ENCODE measurements at places on chromosomes 11 and 22.
A peak's percentile ranks its signal among the peaks of the same experiment; 100 is the strongest.

- no peak for DNase-seq
These were observed 309.5 kb downstream of the C11orf87 start for GRCh38 chr11:109731451-109731850.

DNA sequence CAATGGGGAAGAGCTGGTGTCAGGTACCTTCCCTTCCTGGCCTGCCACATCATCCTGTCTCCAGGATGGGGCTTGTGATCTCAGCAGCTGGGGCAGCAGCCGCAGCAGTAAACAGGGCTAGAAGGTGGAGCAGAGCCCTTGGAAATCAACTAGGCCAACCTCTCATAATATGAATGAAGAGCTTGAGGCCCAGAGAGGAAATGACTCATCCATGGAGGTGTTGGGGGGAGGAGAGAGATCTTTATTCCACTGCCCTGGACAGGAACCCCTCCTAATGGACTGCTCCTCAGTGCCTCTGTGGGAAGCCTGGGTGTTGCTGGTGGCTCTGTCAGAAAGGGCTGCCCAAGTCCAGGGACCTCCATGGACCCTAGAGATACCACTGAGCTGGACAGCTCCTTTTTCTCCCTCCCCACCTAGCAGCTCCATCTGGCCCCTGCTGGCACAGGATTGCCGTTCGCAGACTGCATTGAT lies 111.8 kb downstream of the OSBP2 start:
- DNase-seq = no peak

DNA sequence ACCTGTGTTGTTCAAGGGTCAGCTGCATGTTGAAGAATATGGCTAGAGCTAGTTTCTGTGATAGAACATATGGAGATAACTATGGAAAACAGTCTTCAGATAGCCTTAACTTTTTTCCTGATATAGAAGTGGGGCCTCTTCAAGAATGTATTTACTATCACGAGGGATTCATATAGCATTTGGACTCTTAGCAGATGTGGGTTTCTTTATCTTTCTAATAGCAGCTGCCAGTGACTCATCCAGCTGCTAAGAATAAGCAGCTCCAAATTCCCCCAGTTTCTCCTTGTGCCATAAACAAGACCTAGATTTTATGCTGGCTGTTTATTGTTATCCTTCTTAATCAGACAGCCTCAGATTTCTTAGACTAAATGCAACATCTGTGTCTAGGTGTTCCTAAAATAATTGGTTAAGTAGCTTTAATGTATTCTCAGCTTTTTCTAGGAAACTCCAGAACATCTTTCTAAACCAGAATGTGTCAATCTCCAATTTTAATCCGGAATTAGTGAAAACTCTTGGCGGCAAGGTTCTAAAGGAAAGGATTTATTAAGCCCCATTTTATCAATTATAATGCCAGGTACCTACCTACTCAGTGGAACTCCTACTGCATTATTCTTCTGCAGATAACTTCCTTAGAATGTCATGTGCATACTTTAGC lies 119.8 kb downstream of the CSTPP1 start:
- DNase-seq = no peak

DNA sequence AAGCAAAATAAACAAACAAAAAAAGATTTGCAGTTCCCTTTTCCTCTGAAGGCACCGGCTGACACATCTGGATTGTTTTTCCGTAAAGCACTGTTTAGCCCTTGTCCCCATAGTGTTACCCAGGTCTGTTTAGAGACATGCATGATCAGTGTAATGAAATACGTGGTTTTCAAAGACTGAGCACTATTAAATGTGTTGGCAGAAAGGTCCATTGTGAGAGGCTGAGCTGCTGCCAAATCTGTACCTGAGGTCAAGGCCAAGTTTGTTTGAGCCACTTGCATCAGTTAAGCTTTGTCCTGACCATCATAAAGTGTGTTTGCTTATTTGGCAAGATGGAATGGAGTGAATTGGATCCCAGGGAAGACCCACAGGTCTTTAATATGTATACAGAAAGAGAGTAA lies 26.3 kb downstream of the CTR9 start:
- DNase-seq = no peak

DNA sequence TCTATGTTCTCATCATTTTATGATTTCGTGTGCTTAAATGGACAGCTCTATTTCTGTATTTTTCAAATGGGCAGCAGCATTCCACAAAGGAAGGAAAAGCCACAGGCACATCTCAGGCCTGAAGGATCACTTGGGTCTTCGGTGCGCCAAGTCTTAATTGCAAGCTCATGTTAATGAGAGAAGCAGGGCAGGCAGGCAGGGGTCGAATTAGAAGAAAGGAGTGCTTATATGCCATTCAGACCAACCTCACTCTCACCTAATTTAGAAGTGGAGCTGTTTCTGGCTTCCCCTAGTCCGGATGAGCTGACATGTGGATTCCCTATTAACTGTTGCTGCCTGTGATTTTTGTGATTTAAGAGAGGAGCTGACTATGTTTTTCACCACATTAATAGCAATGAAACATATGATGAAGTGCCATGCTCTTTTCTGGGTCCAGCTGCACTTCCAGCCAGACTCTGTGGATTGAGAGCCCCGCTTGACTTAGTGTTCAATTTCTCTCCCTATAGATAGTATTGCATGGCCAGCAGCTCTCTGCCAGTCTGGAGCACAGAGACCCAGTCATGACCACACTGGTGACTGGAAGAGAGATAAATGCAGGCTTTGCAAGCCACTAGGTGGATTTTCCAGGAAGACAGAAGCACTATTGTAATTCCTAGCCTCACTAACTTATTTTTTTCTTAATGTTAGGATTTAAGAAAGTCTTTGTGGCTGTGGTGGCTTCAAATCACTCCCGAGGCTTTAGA lies 373.9 kb upstream of the FAT3 start:
- no peak for DNase-seq

- DNase-seq = peak; percentile 13
These were observed 571 bp downstream of the FAR1 start for GRCh38 chr11:13668957-13669521.

DNA sequence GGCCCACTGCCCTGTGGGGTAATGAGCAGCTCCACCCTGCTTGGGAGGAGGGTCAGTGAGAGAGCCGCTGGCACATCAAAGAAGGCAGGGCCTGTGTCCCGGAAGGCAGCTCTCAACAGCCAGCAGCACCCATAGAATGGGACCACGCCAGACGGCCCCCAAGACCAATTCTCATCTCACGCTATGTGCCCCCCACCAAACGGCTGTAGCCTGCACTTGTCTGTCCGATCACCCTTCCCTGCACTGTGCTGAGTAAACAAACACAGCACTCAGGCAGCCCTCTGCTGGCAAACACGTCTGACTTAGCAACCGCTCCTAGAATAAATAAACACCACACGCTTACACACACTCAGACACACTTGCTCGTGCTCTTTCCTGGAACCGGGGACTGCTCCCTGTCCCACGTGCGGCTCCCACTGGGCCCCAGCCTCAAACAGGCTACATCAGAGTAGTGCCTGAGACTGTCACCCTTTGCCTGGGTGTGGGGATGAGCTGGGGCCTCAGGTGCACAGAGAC lies 53.2 kb upstream of the CDON start:
- no peak for DNase-seq

DNA sequence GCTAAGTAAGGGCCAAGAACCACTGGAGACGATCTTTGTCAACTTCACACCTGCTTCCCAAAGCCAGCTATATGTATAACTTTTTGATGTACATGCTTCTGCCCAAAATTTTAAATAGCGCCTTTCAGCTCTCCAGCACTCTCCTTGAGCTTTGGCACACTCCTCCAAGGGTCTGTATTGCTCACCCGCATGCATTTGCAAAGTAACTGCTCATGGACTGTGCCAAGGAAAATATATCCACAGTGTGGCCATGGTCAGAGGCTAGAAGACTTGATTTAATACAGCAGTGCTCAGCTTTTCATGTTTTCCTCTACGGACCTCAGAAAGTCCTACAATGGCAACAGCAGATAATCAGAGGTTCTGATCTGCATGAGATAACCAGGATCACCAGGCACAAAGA lies 550.1 kb downstream of the SOX6 start:
- DNase-seq = no peak

DNA sequence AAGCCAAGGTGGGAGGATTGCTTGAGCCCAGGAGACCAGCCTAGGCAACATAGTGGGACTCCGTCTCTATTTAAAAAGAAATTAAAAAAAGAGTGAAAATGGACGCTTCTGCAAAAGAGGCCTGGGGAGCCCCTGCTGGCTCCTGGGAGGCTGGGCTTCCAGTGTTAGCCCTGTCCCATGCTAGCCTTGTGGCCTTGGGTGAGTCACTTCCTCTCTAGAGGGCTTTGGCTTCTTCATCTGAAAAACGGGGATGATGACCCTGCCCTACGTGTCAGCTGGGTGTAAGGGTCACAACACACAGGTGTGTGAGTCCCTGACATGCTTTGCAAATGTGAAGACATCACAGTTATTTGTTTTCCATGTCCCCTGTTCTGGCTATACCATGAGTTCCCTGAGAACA lies 32.8 kb downstream of the FAM227A start:
- DNase-seq = no peak

DNA sequence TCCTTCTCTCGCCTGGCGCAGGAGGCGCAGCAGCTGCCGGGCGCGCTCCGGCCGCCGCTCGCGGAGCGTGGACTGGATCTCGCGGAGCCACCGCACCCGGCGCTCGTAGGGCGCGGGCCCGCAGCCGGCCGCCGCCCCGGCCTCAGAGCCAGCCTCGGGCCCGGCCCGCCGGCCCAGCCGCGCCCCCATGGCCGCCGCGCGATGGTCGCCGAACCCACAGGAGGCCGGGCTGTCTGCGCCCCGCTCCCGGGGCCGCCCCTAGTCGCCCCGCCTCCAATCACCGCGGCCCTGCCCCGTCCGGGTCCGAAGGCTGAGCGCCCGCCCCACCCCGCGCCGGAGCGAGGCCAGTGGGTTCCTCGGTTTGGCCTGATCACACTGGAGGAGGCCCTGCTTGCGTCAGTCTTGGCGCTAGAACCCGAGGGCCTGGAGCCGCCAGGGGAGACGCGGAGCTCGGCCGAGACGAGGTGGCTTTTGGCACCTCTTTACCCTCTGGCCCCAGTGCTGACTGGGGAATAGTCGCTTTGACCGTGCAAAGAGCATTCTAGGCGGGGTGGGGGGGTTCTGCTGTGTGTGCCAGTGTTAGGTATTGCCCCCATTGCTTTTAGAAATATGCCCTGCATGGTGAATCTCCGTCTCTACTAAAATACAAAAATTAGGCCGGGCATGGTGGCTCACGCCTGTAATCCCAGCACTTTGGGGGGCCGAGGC lies at the start of gene LRRC75B:
TSS of gene LRRC75B (minus strand) at position 223 of the 708 bp plus-strand sequence. CDS start at position 189, 34 bp downstream.
- peak; percentile 43 for DNase-seq

DNA sequence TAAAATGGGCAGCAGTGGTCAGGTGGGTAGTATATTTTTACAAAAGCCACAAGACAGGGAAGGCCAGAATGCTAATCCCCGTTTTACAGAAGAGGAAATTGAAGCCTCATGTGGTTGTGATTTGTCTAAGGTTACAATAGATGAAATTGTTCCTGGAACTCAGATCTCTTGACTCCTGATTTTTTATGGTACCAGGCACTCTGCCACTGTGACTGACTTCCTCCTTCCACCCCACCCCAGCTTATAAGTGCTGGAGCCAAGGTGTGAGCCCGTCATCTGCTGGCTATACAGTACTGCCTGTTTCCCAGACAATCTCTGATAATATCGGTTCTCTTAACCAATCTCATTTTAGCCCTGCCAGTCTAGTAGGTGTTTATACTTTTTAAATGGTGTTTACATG lies 1.9 kb downstream of the SLC5A1 start:
- no peak for DNase-seq

DNA sequence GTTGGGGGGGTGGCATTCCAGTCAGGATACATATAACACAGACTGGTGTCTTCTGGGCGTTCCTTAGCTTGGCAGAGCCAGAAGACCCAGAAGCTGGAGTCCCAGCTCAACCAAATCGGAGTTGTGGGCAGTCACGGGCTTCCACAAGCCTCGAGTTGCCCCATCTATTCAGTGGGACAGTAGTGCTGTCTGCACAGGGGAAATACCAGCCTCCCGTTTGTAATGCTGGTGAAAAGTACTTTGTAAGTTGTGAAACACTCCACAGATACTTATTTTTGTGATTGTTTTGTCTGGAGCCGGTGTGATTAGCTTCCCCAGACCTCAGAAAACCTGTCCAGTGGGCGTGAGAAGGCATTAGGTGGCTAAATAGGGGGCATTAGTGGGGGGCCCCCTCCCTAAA lies 13.6 kb downstream of the DGKZ start:
- no peak for DNase-seq

DNA sequence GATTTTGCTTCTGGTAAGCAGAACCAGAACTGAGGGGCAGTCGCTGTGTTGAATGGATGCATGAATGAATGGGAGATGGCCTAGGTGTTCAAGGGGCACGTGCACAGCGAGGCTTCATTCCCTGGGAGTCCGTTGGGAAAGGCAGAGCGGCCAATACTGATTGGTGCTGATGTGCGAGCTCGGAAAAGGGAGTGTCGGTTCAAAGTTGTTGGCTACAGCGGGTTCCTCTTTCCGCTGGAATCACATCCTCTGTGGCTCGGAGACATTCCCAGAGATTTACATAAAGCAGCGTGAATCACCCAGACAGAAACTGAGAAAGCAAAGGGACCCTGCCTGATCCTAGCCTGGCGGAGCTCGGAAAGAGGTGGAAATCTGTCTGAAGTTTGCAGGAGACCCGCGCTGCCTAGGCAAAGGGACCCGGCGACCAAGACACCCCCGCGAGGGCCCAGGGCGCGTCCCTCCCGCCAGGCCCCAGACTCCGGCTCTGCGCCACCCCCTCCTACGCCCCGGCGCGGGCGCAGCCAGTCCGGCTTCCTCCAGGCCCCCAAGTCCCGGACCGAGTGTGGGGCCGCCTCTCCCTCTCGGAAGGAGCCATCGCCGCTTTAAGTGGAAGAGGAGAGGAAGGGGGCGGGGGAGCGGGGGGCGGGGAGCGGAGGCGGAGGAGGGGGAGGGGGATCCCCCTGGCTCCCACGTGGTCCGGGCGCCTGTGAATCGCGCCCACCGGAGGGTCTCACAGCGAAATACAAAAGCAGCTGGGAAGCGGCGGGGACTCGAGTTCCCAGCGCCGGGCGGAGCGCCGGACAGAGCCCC lies at the start of gene FJX1:
TSS of gene FJX1 (plus strand) at position 774 of the 810 bp plus-strand sequence. CDS start 177 bp downstream, outside the sequence.
- DNase-seq = no peak

DNA sequence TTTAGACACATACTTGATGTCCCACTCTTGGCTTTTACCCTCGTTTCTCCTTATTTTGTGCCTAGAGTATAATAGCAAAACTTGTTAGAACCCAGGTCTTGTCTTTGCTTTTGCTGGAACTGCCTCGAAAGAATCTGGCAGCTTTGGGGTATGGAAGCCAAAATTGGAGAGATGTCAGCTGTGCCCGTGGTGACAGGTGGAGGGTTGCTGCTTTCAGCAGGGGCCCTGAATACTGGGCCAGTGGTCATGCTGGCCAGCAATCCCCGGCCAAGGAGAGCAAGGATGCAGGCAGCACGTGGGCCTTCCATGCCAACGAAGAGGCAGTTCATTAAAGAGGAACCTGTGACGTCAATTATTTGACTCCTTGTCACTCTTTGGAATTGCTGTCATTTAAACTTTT lies 181.1 kb downstream of the HIPK3 start:
- DNase-seq = no peak

DNA sequence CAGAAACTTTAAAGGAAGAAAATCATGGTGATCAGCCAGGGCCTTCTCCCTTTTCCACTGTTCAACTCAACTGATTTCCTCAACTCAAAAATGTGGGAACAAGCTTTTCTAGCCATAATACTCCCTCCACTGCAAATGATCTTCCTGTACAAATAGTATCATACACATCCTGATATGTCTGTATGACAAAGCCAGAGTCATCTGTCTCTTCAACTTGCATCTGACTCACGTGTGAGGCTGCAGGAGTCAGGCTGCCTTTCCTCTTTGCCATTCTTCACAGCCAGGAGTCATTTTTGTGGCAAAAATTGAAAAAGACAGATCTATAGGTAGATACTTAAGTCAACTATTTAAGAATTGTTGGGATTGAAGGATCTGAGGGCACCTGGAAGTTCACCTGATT lies 13.3 kb downstream of the PATZ1 start:
- DNase-seq = no peak

All from CD4-positive, alpha-beta T cell treated with Interleukin-1 beta for 1 hour (primary cell).